ENCODE measurements at places on chromosomes 11 and 22.

- DNase-seq, result no peak
Measured at GRCh38 chr11:90805172-90805571, 582.3 kb upstream of the CHORDC1 start.

- DNase-seq, result no peak
Measured at GRCh38 chr22:49420651-49421050, 407.0 kb downstream of the BRD1 start.

- no peak for DNase-seq
Measured at GRCh38 chr22:29183971-29184848, 21.5 kb upstream of the EMID1 start.

- no peak for DNase-seq
Measured at GRCh38 chr11:57787920-57788702, 26.5 kb downstream of the CTNND1 start.

- DNase-seq, result no peak
Measured at GRCh38 chr11:126821827-126822226, 178.7 kb downstream of the KIRREL3 start.

DNA sequence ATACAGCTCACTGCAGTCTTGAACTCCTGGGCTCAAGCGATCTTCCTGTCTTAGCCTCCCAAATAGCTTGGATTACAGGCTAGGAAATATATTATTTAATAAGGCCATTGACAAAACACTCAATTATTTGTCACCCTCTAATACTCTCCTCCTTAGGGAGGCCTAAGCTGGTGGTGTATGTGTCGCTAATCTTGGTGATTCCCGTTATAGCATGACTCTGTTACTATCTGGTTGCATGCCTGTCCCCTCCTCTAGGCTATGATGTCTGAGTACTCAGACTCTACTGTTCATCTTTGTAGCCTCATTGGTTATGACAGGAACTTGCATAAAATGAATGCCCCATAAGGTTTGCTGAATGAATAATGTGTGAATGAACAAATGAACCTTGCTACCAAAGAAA lies 87.6 kb downstream of the USP35 start:
- DNase-seq, result no peak

GRCh38 chr11:13116491-13116890 lies 107.4 kb downstream of the RASSF10 start:
- no peak for DNase-seq

- DNase-seq, result no peak
Measured at GRCh38 chr11:123072332-123072761, 10.4 kb upstream of the HSPA8 start.
